ENCODE measurements at places on chromosomes 2 and 18. TPM values are rescaled to one million over a fixed set of nuclear protein-coding genes. Genes with fewer than 3 reads are reported as not detected.

PLCD4 gene
- total RNA-seq = 1.0 TPM

SERPINB11 gene
- total RNA-seq = not detected

ANKRD30B gene
- total RNA-seq = not detected

ABCB11 gene
- total RNA-seq = not detected

MTCL1 gene
- 0.19 TPM for total RNA-seq

- no peak for DNase-seq
These were observed 219.6 kb upstream of the EPAS1 start for GRCh38 chr2:46077522-46078107.

DNA sequence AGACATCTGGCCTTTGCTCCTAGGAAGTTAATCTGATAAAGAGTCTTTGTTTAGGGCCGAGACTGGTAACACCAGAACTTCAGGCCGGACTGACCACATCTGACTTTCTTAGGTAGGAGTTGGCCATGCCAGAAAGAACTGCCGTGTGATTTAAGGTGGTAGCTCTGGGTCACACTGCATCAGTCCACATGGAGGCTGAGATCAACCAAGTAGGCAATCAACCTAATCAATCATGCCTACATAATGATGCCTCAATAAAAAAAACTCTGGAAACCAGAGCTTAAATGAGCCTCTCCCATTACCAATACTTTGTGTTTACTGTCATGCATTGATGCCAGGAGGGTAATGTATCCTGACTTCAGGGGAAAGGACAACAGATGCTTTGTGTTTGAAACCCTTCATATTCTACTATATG, 44.1 kb upstream of the ORC2 start:
- DNase-seq = no peak

GRCh38 chr2:234847639-234848038, 104.2 kb upstream of the SH3BP4 start:
- no peak for DNase-seq

DNA sequence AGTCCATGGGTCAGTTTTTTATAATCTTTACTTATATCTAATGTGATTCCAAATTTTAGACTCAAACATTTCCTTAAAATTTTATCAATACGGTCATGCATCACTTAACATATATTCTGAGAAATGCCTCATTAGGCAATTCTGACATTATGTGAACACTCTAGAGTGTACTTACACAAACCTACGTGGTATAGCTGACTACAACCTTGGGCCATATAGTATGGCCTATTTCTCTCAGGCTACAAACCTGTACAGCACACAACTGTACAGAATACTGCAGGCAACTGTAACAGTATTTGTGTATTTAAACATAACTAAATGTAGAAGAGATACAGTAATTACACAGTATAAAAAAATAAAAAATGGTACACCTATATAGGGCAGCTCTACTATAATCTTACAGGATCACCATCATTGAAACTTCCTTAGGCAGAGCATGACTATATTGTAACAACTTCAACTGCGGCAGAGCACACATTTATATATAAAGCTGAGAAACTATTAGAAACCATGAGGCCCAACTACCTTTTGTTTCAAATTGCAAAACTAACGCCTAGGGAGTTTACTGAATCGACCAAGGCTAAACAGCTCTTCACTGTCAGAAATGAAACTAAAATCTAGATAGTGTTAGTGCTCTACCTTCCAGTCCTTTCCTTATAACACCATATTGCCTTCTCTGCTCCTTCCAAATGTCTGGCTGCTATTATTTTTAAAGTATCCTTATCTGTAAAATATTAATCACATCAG, 6.9 kb downstream of the YES1 start:
- no peak for DNase-seq

DNA sequence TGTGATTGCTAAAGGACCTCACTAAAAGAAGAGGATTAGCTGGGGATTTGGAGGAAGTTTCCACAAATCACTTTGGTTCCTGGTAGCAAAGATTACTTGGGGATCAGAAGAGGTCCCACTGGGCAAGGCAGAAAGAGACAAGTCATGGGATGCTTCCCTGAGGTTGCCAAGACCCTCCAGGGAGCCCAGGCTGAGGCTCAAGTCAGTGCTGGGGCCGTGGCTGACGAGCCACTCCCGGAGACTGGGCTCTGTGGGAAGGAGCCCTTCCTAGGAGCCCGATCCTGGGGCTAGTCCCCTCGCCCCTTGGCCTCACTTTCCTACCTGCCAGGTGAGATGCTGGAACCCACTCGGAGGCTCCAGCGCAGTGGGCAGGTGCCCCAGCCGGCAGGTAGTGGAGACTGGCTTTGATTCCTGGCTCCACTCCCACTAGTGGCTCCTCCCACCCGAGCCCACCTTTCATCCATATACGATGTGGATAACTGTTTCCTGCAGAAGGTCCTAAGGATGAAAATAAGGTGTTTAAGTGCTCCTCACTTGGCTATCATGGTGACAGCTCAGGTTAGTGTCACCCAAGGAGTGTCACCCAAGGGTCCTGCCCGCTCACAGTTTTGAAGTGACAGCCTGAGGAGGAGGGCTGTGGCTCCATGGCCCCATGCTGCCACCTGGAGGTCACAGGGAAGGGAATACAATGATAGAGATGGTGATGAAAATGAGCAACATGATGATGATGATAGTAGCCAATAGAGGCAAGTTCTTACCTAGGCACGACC, 100.5 kb downstream of the CAPN13 start:
- peak; percentile 76 for DNase-seq

- DNase-seq = no peak
These were observed 119.1 kb upstream of the PELI1 start for GRCh38 chr2:64263315-64263714.

- peak; percentile 35 for DNase-seq
These were observed 35.8 kb upstream of the GPC1 start for GRCh38 chr2:240399419-240400324.

Data from CD8-positive, alpha-beta T cell (primary cell).